ENCODE measurements at places on chromosomes 3 and 15.

DNA sequence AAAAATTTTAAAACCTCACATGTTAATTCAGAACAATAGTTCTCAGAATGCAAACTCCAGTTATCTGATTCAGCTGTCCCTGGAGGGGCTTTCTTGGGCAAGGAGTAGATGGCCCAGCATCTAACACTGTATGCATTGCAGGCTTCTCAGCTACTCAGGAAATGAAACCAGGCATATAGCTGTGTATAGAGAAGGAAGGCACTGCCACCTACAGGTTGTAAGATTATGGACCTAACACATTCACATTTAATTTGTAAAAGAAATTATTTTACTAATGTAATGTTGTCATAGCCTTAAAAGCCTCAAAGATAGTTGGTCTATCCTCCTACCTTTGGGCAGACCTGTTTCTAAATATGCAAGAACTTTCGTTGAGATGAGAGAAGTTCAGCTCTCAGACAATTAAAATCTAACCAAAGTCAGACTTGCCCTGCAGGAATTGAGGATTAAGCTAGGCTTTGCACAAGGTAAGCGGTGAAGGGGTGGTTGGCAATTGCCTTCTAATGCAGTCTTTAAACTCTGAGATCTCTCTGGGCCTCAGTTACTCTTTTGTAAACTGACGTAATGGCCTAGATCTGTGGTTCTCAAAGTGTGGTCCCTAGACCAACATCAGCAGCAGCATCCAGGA, 132.8 kb upstream of the SLC24A5 start:
- DNase-seq, result no peak

GRCh38 chr15:34682674-34683073, 72.1 kb downstream of the GJD2 start:
- no peak for DNase-seq

- DNase-seq, result no peak
Observed at GRCh38 chr15:56812961-56813360, 79.7 kb upstream of the ZNF280D start.

GRCh38 chr15:25954398-25954797, 91.3 kb upstream of the ATP10A start:
- no peak for DNase-seq

- DNase-seq, result no peak
Observed at GRCh38 chr15:52124270-52124880, 11.8 kb upstream of the BCL2L10 start.

DNA sequence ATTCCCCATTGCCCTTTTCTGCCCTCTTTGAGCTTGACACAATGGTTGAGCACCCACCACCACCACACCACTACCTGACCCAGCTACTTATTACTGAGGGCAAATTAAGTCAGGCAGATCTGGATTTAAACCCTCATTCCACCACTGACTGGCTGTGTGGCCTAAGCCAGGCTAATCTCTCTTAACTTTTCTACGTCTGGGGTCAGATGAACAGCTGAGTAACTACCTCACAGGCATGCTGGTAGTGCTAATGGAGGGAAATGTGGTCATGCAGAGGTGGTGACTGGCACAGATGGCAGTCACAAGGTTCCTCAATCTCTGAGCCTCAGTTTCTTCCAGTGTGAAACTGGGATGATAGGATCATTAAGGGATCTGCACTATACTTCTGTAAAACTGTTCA, 4.3 kb upstream of the MRPS25 start:
- DNase-seq, result no peak

GRCh38 chr15:85439996-85440395, 59.6 kb downstream of the AKAP13 start:
- DNase-seq, result no peak

DNA sequence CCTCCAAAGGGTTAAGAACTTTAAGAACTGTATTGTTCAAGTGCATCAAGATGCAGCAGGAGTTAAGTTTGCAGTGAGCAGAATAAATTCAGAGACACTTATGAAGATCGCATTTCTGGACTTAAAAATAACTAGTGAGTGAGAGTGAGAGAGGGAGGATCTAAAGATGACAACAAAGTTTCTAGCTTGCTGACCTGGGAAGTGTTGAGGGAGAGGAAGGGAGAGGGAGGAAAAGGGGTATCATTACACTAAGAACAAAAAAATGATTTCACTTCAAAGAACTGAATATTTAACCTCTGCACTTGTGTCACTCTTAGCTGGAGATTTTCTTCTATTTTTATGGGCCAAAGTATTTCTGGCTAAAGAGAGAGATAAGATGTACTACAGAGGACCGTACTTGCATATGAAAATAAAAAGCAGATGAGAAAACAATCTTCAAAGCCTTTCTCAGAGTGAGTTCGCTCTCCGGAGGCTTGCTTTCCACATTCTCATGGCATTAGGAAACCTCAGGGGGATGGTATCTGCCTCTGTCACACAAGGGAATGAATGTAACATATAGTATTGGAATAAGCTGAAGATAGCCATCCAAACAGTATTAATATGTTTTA, 91.4 kb upstream of the TJP1 start:
- DNase-seq, result no peak

DNA sequence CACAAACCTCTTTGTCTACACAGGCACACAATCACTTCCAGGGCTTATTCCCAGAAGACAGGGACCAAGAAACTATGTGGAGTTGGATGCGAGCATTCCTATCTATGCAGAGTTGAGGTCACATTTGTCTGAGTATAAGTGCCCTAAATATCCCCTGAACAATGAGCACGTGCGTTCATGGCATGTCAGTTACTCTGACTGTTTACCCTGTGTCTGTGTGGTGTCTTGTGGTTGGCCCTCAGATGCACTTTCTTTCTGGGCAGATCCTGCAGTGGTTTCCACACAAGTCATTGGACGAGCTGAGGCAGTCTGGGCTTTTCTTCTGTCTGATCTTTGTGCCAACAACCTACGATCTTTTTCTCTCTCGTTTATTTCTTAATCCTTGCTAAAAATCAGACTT, 134.5 kb downstream of the FBN1 start:
- no peak for DNase-seq

- DNase-seq, result no peak
Observed at GRCh38 chr15:31254431-31255175, 72.0 kb upstream of the KLF13 start.

DNA sequence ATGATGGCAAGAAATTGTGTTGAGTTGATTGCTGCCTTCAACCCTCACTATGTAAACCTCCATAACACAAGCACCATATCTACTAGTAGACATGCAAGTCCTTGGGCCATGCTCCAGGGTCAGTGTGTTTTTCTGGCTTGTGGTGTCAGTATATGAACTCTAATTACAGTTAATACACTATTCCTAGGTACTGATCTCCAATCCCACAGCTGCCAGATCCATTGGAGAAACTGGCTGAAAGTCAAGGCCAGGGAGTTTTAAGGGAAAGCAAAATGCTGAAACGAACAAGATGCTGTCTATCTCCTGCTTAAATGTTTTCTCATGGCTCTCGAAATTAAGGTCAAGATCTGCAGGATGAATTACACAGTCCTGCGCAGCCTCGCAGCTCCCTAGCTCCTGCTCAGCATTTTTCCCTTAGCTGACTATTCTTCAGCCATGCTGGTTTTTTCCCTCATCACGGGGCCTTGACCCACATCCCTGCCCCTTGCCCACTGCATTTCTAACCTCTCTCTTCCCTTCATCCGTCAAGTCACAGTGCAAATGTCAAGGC, 425.0 kb upstream of the ADAMTS9 start:
- DNase-seq, result no peak

DNA sequence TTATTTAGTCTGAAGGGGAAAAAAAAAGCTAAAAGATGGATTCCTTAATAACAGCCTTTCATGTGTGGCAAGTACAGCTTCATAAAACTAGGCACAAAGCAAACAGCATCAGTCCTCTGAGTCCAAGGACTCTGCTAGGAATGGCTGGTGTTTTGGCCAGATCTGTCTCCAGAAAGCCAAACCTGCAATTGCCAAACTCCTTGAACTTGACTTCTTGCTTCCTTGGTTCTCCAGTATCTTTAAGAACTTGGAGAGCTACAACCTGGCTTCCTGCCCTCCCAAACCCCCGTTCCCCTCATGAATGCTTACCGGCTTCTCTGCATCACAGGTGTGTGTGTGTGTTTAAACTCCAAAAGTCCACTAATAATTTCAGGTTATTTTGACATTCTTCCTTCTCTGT, 1.6 kb upstream of the PLOD2 start:
- DNase-seq, result no peak

DNA sequence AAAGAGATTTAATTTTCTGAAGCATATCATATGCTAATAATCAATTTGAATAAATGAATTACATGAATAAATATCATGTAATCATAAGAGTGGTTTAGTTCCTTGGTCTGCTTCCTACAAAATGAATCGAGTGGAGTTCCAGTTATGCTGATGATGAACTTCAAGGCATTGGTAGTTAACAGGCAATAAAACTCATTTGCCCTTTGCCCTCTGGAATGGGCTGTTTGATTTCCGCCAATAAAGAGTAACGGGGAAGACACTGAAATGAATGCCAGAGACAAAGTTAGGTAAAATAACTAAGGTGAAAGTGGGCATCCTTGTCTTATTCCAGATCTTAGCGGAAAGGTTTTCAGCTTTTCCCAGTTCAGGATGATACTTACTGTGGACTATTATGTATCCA, 90.1 kb downstream of the C3orf38 start:
- no peak for DNase-seq

DNA sequence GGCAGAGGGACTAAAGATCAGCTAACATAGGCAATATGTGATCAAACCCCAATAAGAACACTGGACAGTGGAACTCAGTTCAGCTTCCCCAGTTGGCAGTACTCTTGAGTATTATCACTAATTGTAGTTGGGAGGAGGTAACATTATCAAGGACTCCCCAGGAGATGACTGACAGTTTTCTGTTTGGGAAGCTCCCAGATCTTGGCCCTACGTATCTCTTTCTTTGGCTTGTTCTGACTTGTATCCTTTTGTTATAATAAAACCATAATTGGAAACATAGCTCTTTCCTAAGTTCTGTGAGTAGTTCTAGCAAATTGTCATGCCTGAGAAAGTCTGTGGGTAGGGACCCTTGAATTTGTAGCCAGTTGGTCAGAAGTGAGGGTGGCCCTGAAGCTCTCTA, 316.4 kb downstream of the ZNF621 start:
- no peak for DNase-seq

DNA sequence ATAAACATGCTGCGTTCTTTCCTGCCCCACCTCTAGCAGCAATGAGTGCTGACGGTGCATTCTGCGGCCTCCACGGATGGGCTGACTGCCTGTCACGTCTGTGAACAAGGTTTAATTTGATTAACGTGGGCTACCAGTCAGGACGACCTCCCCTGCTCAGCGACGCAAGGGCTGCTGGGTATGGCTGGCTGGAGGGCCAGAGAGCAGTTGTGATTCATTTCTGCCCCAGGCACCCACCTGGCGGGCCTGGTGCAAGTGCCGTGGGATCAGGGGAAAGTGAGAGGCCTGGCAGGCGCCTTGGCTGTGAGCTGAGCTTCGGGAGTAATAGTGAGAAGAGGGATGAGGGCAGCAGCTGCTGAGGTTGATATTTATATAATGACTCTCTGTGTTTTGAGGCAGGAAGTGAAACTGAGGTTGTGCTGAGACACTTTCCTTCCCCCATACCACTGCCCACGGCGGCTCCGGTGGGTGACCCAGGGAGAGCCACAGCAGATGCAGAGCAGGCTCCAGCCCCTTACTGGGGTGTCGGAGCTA, 190.4 kb upstream of the BCL6 start:
- DNase-seq, result no peak

DNA sequence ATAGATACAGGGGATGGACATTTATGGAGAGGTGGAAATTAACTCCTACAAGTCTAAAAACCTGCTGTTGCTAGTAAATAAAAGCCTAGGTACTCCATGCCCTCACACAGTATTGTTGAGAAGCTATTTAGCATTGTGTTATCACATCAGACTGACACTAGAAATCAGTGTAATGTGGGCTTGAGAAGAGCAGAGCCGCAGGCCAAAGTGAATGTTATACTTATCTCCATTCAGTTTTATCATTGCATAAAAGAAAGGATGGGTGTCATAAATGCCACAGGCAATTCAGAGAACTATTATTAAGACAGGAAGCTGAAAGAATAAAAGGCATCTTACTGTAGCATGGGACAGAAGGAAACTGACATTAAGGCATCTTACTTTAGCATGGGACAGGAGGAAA, 13.7 kb upstream of the ISLR start:
- DNase-seq, result no peak

DNA sequence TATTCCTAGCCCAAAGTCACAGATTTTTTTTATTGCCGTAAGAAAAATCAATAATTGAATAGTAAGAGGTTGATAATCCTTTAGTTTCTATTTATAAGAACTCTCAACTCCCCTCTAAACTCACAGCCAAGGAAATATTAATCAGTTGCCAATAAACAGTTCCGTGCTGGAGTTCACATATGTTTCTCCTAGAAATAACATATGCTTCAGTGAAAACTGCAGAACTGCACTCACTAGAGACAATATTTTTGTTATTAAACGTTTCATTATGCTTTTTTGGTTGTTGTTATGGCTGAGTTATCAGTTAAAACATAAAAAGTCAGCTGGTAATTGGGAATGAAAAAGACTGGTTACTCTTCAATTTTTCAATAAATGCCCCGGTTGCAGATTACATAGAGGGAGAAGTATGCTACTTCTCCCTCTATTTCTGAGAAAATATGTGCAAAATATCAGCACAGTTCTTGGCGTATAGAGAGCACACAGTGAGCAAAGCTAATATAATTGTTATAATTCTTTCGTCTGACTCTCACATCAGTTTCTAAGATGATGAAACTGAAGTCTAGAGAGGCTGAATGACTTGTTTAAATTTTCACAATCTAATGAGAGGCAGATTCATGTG, 781.2 kb upstream of the GRM7 start:
- no peak for DNase-seq

DNA sequence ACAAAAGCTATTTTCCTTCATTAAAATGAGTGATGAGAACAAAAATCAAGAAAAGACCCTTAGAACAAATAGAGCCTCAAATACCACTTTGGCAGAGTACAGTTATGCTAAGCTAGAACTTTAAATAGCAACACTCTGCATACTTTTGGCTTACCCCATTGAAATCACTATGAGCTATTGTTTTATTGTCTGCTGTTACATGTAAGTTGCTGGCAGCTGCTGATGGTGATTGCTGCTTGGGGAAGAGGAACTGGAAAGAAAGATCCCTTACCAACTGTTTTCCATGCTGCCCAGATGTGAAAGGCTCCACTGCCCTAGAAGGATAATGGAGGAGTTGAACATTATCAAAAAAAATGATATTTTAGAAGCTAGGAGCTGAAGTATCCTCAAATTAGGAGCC, 135.4 kb downstream of the SYNPR start:
- DNase-seq, result no peak

DNA sequence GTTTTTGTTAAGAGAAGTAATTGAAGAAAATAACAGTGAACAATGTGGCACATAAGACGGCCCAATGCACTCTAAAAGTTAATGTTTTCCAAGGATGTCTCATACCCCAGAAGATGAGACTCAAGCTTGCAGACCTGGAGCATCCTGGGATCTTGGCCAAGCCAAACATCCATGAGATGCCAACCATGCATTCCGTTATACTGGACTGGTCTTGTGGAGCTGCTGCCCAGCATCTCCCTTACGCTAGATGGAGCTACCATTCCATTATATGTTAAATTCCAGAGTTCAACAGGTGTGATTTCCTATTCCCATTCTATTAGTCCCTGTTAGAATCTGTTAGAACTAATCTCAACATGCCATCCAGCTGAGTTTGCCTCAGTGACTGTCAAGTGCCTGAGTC, 181.8 kb downstream of the PDCD6IP start:
- DNase-seq, result no peak

Data from activated CD4-positive, CD25-positive, alpha-beta regulatory T cell treated with anti-CD3 and anti-CD28 coated beads, Interleukin-2, amount 50 U/mL, for 16 hours (primary cell).